ENCODE measurements at places on chromosomes 2 and 18.

GRCh38 chr2:232075859-232076258 is 114.3 kb downstream of the DIS3L2 start:
- DNase-seq, result no peak

- DNase-seq, result no peak
Measured at GRCh38 chr2:36461039-36461681, 105.6 kb downstream of the CRIM1 start.

DNA sequence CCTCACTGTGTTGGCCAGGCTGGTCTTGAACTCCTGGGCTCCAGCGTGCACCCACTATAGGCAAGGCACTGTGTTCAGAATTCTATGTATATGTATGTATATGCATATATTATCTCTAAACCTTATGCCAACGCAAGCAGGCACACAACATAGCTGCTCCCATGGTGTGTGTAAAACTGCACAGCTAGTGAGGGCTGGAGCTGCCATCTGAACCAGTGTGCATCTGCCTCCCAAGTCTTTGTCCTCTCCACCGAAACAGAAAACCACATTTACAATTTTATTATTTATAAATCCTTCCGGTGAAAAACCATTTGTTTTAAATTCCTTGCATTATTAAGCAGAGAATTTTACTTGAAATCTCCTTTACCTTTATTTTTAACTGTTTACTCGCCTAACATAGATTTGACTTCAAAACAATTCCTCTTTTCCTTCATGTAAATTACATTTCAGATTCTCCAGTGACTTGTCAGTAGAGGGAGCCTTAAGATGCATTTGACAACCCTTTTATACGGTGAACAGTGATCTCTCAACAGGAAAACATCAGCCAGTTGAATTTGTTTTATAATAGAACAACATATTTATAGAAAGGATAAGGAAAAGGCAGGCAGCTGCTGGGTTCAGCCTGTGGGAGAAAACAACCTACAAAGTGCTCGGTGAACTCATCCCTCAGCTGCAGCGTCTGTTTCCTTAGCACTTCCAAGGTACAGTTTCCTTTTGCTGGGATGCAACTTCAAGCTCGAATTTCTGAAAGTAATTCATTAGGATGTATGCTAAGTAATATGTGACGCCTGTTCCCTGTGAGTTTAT is 101.2 kb downstream of the MYT1L start:
- no peak for DNase-seq

DNA sequence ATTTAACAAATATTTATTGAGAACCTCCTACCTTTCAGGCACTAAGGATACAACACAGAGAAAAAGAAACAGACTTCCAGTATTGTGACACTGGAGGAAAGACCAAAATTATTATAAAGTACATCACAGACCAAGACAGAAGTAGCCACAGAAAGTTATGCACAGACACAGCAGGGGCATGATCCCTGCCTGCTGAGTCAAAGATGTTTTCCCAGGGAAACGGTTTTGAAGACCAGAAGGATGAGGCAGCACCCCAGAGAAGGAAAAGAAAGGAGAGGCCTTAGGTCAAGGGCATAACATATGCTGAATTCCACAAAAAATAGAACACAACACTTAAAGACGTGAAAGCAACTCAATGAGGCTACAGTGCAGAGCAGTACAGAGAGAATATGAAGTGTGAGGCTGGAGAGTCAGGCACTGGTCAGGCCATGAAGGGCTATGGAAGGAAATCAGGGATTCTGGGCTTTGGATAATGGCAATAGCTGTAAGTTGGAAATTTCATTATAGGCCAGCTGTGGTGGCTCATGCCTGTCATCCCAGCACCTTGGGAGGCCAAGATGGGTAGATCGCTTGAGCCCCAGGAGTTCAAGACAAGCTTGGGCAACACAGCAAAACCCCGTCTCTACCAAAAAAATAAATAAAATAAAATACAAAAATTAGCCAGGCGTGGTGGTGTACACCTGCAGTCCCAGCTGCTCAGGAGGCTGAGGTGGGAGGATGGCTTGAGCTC is 8.2 kb downstream of the ADAM17 start:
- no peak for DNase-seq

DNA sequence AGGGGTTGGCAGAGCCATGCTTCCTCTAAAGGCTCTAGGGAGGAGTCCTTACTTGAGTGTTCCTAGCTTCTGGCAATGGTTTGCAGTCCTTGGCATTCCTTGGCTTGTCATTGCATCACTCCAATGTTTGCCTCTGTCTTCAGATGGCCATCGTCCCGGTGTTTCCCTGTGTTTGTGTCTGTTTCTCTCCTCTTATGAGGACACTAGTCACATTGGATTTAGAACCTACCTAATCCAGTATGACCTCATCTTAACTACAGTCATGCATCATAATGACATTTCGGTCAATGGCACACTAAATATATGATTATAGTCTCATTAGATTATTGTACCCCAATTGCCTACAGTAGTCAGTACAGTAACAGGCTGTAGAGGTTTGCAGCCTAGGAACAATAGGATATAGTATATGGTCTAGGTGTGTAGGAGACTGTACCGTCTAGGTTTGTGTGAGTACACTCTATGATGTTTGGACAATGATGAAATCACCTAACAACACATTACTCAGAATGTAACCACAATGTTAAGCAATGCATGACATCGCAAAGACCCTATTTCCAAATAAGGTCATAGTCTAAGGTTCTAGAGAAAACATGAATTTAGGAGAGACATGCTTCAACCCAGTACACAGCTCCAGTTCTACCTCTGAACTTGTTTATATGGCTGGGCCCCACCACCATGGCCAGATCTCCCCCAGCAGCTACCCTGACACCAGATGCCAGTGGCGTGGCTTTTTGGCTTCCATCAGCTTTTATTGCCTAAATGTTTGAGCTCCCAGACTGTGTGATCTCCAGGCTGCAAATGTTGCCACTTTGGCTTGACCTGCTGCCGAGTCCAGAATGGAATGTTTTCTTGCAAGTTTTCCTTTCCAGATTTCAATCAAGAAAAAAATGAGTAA is 22.1 kb downstream of the SRD5A2 start:
- no peak for DNase-seq

Measured in central memory CD8-positive, alpha-beta T cell (primary cell).